GOT3 (cell line): ENCODE measurements at places on chromosomes 13 and 19.

- DNase-seq, result no peak
Measured at GRCh38 chr19:7492558-7492957, 3.7 kb upstream of the PEX11G start.

- DNase-seq, result no peak
Measured at GRCh38 chr19:5609881-5610448, 12.6 kb downstream of the SAFB2 start.

GRCh38 chr19:39194832-39195542 lies 1.8 kb upstream of the NCCRP1 start:
- DNase-seq, result no peak

GRCh38 chr13:102721800-102722231 lies 27.0 kb upstream of the METTL21C start:
- no peak for DNase-seq

DNA sequence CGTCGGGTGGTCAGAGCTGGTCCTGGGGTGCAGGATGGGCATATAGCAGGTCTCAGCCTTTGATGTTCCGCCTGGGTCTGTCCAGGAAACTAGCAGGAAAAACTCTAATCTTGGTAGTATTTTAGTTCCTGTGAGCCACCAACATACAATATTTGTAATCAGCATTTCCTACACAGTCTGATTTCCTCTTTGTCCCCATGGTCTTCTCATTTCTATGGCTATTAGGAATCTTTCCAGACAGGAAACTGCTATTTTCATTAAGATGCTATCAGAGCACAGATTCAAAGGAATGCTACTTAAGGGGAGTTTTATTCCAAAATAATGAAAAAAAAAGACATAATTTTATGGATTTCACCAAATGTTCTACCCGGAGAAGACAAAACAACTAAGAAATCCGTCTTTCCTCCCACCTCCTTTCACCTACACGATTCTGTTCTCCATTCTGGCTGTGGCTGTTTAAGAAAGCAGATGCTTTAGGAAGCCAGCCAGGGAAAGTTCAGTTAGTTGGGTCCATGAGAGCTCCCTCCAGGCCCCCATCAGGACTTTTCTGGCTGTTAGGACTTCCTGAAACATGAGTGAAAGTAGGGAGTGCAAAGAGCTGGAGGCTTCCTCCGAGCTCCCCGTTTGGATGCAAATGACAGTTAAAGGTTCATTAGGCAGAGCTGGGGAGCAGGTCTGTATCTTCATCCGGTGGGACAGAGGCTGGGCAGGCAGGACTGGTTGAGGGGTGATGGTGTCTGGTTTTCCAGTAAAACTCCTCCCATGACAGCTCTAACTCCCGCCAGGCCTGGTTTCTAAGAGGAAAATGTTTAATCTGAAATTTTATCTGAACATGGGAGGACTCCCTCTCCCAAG lies 36.3 kb downstream of the SHISA2 start:
- DNase-seq, result no peak

GRCh38 chr19:19591133-19591825 lies 27.2 kb downstream of the PBX4 start:
- peak; percentile 53 for DNase-seq
